ENCODE measurements at places on chromosomes 1 and 21.
A peak's percentile ranks its signal among the peaks of the same experiment; 100 is the strongest.

DNA sequence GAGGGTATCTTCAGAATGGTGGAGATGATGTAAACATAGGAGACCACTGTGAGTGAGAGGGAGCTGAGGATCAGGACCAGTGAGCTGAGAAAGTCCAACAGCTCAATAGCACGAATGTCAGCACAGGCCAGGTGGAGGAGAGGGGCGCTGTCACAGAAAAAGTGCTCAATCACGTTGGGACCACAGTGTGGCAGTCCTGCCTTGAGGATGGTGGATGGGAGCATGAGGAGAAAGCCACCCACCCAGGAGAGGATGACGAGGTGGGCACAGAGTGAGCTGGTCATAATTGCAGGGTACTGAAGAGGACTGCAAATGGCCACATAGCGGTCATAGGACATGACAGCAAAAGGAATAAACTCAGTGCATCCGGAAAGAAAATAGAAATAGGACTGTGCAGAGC, 8.1 kb downstream of the OR11L1 start:
- DNase-seq, result no peak

GRCh38 chr1:110151175-110151669, 928 bp downstream of the SLC6A17 start:
- DNase-seq, result no peak

DNA sequence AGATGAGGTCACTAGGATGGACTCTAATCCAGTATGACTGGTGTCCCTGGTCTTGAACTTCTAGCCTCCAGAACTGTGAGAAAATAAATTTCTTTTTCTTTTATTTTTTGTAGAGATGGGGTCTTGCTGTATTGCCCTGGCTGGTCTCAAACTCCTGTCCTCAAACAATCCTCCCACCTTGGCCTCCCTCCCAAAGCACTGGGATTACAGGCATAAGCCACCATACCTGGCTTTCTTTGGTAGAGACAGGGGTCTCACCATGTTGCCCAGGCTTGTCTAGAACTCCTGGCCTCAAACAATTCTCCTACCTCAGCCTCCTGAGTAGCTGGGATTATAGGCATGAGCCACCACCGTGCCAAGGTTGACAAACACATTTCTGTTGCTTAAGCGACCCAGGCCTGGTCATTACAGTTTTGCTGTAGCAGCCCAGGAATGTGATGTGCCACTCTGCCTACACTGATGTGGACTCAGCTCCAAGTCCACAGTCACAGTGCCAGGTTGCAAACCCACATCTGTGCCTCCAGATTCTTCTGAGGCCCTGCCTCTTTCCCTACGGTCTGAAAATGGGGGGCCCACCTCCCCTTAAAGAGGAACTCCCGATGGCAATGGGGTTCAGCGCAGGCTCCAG, 15.9 kb downstream of the PYCR2 start:
- no peak for DNase-seq

GRCh38 chr1:155200920-155201319, 6.8 kb downstream of the THBS3 start:
- no peak for DNase-seq

DNA sequence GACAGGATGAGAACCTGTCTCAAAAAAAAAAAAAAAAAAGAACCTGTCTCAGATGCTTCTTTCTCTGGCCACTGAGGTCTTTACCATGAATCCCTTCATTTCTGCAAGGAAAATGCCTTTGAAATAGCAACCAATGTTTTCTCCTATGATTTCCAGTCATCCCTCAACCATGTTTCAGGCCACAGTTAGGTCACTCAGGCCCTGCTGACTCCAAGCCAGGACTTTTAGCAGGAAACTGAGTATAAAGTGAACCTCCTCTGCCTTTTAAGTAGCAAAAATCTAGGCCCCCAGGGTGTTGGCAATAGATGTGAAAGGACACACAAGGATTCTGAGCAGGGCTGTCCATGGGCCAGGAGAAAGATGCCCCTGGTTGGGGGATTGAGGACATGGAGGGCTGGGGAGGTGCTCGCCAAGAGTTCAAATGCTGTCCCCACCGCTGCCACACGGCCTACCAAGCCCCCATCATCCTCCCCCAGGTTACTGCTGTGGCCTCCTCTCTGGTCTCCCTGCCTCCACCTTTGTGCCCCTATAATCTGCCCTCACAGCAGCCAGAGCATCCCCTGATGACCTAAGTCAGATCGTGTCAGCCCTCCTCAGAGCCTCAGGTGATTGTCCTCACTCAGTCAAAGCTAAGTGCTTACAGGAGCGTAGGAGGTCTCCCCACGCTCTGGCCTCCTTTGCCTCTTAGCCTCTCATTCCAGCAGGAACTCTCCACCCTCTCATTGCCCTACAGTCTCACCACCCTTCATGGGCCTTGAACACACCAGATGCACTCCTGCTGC, 54.6 kb downstream of the MATN1 start:
- no peak for DNase-seq

GRCh38 chr1:42013881-42014470, 95.3 kb upstream of the HIVEP3 start:
- no peak for DNase-seq

DNA sequence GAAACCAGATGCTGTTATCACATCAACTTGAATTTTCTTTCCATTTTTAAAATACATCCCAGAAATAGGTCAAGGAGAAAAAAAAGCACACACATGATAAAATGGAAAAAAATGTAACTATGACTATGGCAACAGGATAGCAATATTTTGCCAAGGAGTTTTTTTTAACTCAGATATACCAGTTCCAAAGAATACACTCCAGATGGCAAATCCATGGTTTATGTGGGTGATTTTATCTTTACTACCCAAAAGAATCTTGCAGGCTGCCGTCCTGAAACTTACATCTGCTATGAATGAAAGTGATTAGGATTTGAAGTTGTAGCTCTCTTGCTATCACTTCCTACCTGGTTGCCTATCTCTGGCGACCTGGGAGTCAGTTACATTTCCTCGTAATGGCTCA, 91.0 kb upstream of the PLPPR4 start:
- no peak for DNase-seq

- no peak for DNase-seq
These were observed 25.6 kb downstream of the GON4L start for GRCh38 chr1:155831279-155831976.

- DNase-seq, result no peak
These were observed 31.6 kb downstream of the CDK18 start for GRCh38 chr1:205535866-205536758.

- peak; percentile 95 for DNase-seq
These were observed 12.0 kb upstream of the RHBG start for GRCh38 chr1:156356875-156357534.

DNA sequence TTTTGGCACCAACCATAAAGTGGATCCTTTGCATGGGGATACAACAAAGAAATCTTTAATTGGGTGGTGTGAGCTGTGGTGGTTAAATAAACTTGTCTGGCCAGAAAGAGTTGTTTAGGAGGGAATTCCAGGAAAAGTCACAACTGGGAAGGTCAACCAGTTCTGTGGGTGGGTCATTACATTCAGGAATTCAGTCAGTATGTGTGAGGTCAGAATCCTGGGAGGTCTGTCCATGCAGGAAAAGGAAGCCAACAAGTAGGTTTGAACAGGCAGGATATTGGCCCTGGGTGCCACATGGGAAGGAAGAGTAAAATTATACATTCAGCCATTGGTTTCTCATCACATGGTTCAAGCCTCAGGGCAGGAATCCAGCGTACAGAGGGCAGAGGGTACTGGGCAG, 162.3 kb upstream of the ADAMTS5 start:
- no peak for DNase-seq

DNA sequence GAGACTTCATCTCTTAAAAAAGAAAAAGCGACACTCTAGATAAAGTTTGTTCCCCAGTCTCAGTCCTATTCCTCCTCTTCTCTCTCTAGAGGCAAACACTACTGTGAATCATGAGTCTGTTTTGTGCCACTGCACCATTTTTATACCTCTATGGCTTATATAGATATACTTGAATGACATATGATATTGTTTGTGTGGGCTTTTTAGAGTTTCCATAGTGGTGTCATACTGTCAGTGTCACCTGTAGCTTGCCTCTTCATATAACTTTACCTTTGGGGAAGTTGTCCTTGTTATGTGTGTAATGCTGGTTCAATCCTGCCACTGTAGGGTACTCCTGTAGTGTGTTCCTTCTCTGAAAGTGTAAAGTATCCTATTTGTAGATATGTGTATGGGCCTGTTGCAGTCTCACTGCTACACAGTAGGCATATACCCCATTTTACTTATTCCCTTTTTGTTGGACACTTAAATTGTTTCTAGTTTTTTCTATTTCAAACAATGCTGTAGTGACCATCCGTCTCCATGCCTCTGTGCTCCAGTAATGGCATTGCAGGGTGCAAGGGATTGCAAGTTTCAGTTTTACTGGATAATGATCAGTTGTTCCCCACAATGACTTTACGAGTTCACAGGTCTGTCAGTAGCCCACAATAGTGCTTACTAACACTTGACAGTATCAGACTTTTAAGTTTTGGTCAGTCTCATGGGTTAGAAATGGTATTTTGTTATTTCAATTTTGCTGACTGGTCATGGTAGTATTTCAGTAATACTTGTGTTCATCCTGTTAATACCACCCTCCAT, 2.7 kb downstream of the PRMT2 start:
- DNase-seq, result no peak

Measured in iPS-NIHi11 (cell line).